ENCODE measurements at places on chromosomes 3 and 15.

- no peak for DNase-seq
Observed at GRCh38 chr3:45904931-45905330, 18.6 kb downstream of the CCR9 start.

- no peak for DNase-seq
Observed at GRCh38 chr15:29086891-29087290, 182.7 kb downstream of the NSMCE3 start.

GRCh38 chr3:170961616-170962400 is 53.4 kb upstream of the EIF5A2 start:
- no peak for DNase-seq

DNA sequence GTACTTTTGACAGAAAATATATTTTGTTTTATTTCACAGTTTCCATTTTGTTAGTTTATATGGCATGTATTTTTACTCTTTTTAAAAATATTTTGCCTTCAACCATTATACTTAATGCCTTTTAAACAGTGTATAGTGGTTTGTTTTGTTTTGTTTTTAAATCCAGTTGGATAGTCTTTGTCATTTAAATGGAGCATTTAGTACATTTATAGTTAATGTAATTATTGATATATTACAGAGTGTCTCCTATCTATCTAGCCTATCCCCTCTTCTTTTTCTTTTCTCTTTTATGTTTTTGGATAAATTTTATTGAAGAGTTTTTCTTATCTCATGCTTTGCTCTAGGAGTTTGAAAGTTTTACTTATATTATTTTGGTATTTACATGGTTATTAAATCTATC is 3.6 kb downstream of the SAMMSON start:
- no peak for DNase-seq

DNA sequence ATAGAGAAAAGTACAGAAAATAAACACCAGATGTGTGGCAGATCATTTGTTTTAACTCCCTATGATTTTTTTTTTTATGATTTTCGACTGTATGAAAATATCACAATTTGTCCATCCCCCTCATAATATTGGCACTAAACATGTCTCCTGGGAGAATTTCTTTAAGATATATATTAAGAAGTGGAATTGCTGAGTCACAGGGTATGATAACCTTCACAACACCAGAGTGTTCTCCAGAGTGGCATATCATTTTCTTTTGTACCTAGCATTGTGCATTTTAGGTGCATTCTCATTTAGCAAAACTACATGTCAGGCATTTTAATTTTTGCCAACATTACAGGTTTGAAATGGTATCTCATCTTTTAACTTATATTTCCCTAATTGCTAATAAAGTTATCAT is 170.9 kb downstream of the FRMD5 start:
- DNase-seq, result no peak

DNA sequence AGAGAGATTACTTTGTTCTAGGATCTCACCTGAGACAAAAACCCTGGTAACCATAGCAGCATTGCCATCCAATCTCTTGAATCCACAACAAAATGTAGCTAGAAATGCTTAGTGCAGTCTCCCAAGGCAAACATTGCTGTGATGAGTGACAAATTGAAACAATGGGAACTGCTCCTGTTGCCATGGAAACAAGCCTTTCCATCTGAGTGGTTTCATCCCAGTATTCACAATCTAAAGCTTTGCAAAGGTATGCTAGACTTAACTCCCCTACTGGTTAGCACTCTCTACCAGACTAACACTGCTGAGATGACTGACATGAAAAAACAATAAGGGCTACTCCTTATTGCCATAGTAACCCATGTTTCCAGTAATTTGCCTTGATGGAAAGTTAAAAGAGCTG is 172.6 kb upstream of the CNTN3 start:
- no peak for DNase-seq

DNA sequence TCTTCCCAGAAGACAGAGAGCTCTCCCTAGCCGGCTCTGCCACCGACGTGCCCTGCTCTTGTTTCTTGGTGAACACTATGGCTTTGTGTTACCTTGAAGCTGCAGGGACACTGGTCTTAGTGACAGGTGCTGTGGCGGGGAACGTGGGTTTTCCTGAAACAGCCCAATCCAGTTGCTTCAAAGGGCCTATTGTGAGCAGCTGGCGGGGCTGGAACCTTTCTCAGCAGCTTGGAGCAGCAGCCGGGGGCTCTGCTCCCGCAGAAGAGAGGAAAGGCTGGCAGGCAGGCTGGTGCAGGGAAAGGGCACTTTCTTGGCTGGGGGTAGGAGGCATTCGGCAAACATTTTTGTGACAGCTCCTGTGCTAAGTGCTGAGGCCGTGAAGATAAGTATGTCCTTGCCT is 12.8 kb downstream of the MYZAP start:
- no peak for DNase-seq

DNA sequence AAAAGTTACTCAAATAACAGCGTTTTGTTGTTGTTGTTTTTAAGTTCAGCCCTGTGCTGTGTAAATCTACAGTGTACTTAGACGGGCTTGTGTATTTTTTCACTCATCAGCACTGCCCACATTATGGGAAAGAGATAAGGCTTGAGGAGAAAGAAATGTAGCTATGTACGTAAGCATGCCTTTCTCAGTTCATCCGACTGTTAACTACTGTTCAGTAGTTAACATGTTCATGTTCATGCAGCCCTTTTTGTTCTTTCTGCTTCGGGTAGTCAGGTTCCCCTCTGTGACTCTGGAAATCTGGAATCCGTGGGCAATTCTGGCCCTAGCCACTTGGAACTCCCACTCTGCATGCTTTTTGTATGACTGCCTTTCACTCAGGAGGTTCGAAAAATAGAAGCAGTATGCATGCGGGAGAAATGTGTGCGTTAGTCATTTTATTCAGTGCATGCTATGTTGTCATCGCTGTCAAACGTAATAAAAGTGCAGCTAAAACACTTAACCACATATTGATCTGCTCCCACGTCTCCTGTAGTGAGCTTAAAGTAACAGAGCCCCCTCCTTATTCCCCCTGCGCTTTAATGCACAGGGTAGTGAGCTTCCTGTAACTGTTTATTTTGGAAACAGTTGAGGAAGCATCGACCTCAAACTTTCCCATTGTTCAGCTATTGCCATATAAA is 283.1 kb upstream of the NR2F2 start:
- DNase-seq, result no peak

DNA sequence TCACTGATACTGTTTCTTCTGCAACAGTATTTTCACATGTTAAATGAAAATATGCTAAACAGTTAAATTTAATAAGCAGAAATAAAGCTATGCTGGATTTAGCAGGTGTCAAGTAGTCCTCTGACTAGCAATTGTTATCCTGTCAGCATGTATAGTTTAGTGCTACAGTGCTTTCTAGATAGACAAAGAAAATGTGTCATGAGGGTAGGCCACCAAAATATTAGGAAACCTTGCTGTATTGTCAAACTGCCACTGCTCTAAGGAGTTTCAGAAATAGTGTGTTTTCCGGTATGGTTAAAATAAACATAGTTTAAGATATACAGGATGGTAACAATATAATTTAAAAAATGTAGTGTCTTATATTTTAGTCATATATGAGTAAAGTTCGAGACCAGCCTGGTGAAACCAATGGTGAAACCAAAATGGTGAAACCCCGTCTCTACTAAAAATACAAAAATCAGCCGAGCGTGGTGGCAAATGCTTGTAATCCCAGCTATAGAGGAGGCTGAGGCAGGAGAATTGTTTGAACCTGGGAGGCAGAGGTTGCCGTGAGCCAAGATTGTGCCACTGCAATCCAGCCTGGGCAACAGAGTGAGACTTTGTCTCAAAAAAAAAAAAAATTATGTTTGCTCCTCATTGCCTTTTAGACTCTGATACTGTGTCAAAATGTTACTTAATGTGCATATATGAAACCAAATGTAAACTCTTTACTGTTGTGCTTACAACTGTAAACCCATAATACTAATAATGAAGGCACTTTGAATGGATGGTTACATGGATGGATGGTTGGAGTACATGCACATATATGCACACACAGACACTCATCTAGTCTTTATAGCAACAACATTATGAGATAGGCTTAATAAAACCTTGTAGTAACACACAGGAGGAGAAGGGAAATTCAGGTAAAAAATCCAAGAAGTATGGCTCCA is 204.8 kb downstream of the RSRC1 start:
- DNase-seq, result no peak

- no peak for DNase-seq
Observed at GRCh38 chr15:84917452-84917851, 33.0 kb downstream of the SLC28A1 start.

DNA sequence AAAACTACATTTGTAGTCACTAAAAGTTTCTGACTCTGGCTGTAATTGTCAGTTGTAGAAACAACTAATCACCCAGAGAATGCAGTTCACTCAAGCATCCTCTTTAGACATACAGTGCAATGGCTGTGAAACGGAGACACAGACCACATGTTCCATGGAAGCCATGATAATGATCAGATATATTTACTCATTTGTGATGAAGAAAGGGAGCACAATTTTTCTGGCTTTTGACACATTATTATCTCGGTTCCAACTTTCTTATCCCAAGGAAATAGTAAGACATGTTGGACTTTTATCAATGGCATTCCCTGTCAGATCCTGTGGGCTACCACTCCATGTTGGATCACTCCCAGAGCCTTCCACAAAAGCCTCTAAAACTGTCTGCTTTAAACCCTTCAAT is 215.0 kb upstream of the LRIG1 start:
- no peak for DNase-seq

GRCh38 chr3:128489927-128490649 is 2.9 kb downstream of the GATA2 start:
- no peak for DNase-seq

- DNase-seq, result no peak
Observed at GRCh38 chr15:63759752-63760151, 74.0 kb downstream of the HERC1 start.

- no peak for DNase-seq
Observed at GRCh38 chr3:104396974-104397669, 969.6 kb upstream of the ALCAM start.

GRCh38 chr3:6179761-6180160 is 681.2 kb upstream of the GRM7 start:
- no peak for DNase-seq

GRCh38 chr15:88606070-88606794 is 14.9 kb upstream of the AEN start:
- DNase-seq, result no peak

DNA sequence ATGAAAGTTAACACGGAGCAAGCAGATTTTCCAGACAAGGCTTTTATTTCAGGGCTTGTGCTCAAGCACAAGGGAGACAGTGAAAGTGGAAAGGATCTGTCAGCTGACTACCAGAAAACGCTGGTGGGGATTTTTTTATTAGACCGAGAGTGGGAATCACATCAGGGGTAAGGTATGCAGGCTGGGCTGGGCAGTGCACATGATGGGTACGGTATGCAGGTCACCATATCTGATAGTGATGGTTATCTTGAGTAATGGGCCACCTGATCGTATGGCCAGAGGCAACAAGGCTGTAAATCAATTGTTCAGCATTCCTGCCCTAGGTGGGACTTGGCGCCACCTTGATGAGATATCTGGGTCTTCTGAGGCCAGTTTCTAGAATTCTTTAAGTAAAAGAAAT is 36.9 kb upstream of the PIAS1 start:
- no peak for DNase-seq
